ENCODE measurements at places on chromosomes 1 and 21. TPM values are rescaled to one million over a fixed set of nuclear protein-coding genes. Genes with fewer than 3 reads are reported as not detected.

DNA sequence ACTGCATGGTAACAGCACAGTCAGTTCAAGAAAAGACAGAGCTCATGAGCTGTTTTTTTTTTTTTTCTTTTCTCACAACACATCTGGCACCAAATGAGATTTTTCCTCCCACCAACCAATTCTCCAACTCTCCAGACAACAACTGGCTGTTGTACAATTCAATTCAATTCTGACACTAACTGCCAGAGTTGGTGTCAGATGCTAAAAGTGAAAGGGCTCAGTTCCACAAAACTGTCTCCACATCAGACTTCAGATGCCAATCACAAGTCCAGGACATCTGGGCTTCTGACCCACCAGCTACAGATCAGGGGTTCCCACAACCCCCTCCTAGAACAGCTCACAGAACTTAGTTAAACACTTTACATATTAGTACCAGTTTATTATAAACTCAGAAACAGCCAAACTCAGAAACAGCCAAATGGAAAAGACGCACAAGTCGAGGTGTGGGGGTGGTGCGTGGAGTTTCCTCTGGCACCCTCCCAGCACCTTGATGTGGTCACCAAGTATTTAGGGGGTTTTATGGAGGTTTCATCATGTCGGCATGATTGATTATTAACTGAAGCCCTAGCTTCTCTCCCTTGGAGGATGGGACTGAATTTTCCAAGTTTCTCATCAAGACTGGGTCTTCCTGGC is 39.2 kb upstream of the LRRC8D start:
- peaks cover 12% of the 10 kb centered on the region for H3K4me1 ChIP-seq
- no peak for DNase-seq
- no peaks in the 10 kb centered on the region for H3K36me3 ChIP-seq
- peak overlapping the region; percentile 21 for H3K27ac ChIP-seq

DNA sequence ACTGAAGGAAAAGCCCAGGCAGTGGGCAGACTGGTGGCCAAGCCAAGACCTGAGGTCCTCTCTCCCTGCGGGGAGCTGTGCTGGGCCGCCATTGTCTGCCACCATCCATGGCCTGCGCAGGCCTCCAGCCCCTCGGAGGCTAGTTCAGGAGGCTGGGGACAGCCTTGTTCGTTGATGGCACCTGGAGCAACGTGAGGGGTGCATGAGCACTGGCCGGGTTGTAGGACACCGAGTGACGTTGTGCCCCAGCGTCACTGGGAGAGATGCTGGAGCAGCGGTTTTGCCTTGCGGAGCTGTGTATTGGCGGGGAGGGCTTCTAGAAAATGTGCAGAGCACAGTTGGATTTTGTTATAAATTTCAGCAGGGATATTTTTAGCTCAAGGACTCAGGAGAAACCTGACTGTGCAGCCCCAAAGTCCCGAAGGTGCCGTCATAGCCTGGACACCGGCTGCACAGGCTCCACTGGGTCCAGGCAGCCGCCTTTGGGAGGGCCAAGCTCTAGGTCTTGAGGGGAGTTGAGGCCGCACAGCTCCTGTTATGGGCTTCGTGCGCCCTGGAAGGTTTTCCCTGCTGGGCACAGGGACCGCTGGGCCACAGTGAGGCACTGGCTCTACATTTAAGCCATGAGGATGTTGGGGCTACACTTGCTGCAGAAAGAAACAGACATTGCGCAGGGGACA is 48.2 kb upstream of the ADARB1 start:
- H3K4me3 ChIP-seq: no peak overlapping the region
- no peaks in the 10 kb centered on the region for H3K27me3 ChIP-seq
- no peaks in the 10 kb centered on the region for H3K36me3 ChIP-seq

- no peaks in the 10 kb centered on the region for H3K4me1 ChIP-seq
- DNase-seq: no peak
- H3K36me3 ChIP-seq: no peaks in the 10 kb centered on the region
These were observed 492.0 kb upstream of the VAMP3 start for GRCh38 chr1:7278827-7279765.

- peaks cover 17% of the 10 kb centered on the region for H3K4me1 ChIP-seq
- H3K36me3 ChIP-seq: no peaks in the 10 kb centered on the region
- no peak overlapping the region for H3K4me3 ChIP-seq
- no peak overlapping the region for H3K27ac ChIP-seq
These were observed 116.9 kb upstream of the CD34 start for GRCh38 chr1:208027861-208028260.

MIXL1 gene
- total RNA-seq: not detected

GRCh38 chr1:222936042-222936441 is 121.2 kb downstream of the DISP1 start:
- H3K36me3 ChIP-seq: no peaks in the 10 kb centered on the region
- DNase-seq: no peak
- H3K4me3 ChIP-seq: no peak overlapping the region
- no peaks in the 10 kb centered on the region for H3K4me1 ChIP-seq
- H3K27me3 ChIP-seq: no peaks in the 10 kb centered on the region

ADAMTS4 gene
- total RNA-seq: 9.0 TPM

AMY1C gene
- not detected for total RNA-seq

DNA sequence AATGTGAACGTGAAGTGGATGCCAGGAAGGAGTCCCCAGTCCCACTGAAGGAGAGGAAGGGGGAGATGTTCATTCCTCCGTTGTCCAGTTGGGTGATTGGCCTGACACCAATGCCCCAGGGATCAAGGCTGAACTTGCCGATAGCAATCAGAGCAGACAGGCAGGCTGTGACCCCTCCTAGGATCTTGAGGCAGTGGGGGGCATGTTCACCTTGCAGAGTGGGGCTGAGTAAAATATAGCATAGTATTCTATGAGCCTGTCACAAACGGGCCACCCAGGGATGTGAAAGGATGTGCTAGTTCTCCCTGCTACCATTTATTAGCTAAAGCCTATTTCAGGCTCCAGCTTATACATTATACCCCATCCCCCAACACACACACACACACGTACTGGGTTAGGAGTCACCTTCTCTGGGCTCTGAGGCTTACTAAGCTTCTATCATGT is 80.7 kb upstream of the CD34 start:
- no peak for DNase-seq
- H3K4me3 ChIP-seq: no peak overlapping the region
- no peaks in the 10 kb centered on the region for H3K4me1 ChIP-seq
- no peaks in the 10 kb centered on the region for H3K36me3 ChIP-seq

DNA sequence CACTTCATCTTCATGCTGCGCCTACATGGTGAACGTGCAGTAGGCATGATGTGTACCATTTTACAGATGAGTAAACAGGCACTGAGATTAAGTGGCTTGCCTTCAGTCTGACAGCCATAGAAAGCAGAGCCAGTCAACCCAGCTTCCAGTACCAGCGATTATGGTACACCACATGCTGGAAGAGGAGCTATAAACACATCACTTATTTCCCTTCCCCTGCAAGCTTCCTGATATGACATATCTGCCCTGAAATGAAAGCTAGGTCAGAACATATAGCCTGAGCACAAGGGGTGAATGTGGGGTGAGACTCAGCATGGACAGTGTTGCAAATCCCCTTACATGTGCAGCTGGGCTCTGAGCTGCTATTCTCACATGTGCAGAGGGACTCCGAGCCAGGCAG is 33.8 kb upstream of the IL20 start:
- no peak overlapping the region for H3K27ac ChIP-seq
- H3K27me3 ChIP-seq: no peaks in the 10 kb centered on the region
- H3K4me3 ChIP-seq: no peak overlapping the region
- H3K4me1 ChIP-seq: no peaks in the 10 kb centered on the region

DNA sequence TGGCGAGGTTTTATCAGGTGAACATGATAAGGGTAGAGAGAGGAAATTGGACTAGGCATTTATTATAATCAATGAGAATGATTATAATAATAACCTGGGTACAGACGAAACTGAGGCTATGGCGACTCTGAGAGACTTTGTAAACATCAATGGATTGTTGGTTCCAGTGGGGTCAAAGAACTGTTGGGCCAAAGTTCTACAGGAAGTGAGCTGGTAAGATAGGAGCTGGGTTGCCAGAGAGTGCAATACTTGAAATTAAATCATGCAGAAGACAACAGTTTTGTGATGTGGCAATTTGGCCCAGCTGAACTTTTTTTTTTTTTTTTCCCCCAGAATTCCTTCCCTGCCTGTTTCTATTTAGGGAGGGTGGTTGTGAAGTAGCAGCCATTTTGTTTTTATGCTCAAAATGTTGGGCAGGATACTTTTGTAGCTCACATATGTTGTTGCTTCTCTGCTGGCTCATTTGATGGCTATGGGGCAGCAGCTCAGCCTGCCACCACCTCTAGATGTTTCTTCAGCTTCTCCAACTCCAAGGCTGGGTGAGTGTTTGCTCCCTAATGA is 286.5 kb upstream of the B3GALT2 start:
- no peaks in the 10 kb centered on the region for H3K27me3 ChIP-seq
- no peak for DNase-seq
- no peak overlapping the region for H3K27ac ChIP-seq
- H3K36me3 ChIP-seq: no peaks in the 10 kb centered on the region
- no peaks in the 10 kb centered on the region for H3K4me1 ChIP-seq

DNA sequence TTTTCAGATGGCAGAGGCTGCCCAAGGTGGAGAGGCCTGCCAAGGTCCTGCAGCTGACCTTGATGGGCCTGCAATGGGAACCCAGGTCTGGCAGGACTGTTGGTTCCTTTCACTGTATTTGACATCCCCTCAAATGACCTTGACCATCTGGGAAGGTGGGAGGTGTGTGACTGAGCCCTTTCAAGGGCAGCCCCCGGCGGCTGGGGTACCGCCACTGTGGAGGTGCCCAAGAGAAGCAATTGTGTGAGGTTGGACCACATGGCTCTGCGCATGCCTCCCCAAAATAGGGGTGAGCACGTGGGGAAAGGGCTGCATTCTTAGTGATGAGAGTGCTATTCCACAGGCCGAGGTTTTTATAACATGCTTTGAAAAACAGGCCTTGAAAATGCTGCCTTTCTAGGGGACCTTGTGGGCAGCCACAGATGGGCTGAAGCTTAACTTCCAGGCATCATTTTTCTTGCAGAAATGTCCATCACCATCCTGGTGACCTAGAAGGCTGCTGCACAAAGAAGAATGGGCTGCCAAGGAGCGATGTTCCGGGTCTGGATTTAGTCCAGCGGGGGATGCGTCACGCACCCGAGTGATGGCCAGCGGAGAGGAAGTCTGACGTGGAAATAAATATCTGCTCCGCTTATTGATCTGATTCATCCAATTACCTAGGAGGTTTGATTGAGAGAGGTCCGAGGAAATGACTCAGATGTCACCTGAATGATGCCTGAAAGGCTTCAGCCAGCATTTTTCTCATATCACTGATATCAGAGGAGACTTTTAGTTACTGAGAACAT is 16.5 kb upstream of the UTS2 start:
- H3K27me3 ChIP-seq: no peaks in the 10 kb centered on the region
- no peak for DNase-seq
- H3K4me1 ChIP-seq: no peaks in the 10 kb centered on the region
- H3K4me3 ChIP-seq: no peak overlapping the region
- H3K27ac ChIP-seq: no peak overlapping the region
- H3K36me3 ChIP-seq: no peaks in the 10 kb centered on the region

DNA sequence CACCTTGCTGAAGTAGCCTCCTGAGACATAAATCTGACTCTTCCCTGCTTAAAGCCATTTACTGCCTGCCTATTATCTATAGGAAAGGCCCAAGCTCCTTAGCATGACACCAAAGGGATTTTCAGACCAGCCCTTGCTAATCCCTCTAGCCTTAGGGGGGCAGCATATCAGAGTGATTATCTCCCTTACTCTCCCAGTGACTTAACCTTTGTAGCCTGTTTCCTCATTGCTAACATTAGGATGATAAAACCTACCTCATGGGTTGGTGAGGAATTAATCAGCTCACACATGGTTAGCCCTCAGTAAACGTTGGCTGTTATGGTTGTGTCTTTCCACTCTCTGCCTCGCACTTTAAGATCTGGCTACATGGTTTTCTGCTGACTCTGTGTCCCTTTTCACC is 70.1 kb downstream of the ROR1 start:
- H3K36me3 ChIP-seq: no peaks in the 10 kb centered on the region
- DNase-seq: no peak
- no peaks in the 10 kb centered on the region for H3K27me3 ChIP-seq
- H3K27ac ChIP-seq: no peak overlapping the region
- no peak overlapping the region for H3K4me3 ChIP-seq

DNA sequence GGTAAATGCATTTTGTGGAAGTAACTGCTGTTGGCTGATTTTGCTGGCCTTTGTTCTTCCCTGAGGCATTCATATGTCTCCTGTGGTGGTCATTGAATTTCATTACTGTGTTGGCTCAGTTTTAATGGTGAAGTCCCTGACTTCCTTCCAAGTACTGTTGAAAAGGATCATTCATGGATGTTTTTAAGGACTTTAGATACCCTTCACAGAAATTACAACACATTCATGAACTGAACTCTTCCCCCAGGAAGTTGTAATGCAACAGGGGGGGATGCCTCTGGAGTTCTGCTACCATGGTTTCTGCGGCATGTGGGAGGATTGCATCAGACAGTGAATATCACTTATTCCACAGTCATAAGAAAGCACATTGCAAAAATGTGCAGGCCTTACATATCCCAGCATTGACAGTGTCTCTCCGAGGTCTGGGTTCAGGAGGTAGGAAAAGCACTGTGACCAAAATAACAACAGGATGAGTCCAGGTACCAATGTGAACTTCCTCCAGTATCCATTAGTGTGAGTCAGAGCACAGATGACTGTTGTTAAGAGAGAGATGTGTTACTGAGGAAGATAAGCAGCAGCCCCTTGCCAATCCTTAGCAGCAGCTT is 2.1 kb upstream of the RAB3GAP2 start:
- no peak overlapping the region for H3K4me3 ChIP-seq
- DNase-seq: no peak
- no peaks in the 10 kb centered on the region for H3K27me3 ChIP-seq
- H3K4me1 ChIP-seq: peaks cover 42% of the 10 kb centered on the region
- H3K36me3 ChIP-seq: no peaks in the 10 kb centered on the region

GRCh38 chr1:167762061-167762746 is 40.4 kb downstream of the MPZL1 start:
- H3K27ac ChIP-seq: no peak overlapping the region
- H3K36me3 ChIP-seq: peaks cover 7% of the 10 kb centered on the region
- H3K4me1 ChIP-seq: no peaks in the 10 kb centered on the region
- H3K27me3 ChIP-seq: no peaks in the 10 kb centered on the region
- no peak overlapping the region for H3K4me3 ChIP-seq

GRCh38 chr1:39301606-39302005 is 97.1 kb downstream of the MACF1 start:
- H3K27ac ChIP-seq: no peak overlapping the region
- no peaks in the 10 kb centered on the region for H3K4me1 ChIP-seq
- no peak for DNase-seq
- H3K27me3 ChIP-seq: no peaks in the 10 kb centered on the region

GRCh38 chr1:107704911-107705310 is 260.1 kb downstream of the VAV3 start:
- H3K4me1 ChIP-seq: no peaks in the 10 kb centered on the region
- H3K36me3 ChIP-seq: no peaks in the 10 kb centered on the region
- H3K27me3 ChIP-seq: no peaks in the 10 kb centered on the region
- no peak overlapping the region for H3K27ac ChIP-seq

DNA sequence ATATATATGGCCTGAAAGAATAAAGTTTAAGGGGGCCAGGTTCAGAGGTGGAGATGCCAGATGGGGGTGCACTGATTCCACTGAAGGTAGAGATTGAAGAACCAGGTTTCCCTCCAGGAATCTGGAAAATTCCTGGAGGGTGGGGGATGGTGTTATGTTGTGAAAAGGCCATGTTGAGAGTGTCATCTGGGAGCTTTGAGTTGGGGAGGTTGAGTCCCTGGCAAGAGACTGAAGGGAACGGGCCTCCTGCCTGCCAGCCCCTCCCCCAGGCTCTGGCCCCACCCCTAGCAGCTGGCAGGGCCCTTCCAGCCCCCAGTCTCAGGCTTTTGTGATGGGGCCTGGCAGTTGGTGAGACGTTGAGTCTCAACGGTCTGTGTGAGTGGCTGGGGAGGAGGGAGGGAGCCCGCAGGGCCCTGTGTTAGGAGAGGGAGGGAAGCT is 4.1 kb downstream of the PTPRU start:
- no peaks in the 10 kb centered on the region for H3K36me3 ChIP-seq
- H3K27me3 ChIP-seq: no peaks in the 10 kb centered on the region
- H3K4me3 ChIP-seq: no peak overlapping the region

Measured in tibial nerve (tissue), 4 donors.